ENCODE measurements at places on chromosomes 3 and 15.
A peak's percentile ranks its signal among the peaks of the same experiment; 100 is the strongest.

DNA sequence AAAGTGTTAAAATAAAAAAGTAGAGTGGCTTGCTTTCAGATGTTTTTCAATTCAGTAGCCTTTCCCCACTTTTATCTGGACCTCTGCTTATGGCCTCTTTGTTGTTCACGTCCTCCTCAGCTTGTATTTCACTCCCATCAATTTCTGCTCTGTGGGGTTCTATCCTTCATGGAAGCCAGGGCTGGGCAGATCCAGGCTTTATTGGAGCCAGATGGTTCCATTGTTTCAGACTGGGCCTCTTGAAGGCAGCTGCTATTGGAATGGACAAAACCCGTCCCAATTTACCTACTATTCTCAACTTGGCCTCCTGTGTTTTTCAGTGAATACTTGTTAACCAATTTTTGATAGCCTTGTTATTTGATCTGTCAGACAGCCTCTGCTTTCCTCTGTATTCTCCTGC, 10.9 kb upstream of the AADACL2 start:
- no peak for DNase-seq

DNA sequence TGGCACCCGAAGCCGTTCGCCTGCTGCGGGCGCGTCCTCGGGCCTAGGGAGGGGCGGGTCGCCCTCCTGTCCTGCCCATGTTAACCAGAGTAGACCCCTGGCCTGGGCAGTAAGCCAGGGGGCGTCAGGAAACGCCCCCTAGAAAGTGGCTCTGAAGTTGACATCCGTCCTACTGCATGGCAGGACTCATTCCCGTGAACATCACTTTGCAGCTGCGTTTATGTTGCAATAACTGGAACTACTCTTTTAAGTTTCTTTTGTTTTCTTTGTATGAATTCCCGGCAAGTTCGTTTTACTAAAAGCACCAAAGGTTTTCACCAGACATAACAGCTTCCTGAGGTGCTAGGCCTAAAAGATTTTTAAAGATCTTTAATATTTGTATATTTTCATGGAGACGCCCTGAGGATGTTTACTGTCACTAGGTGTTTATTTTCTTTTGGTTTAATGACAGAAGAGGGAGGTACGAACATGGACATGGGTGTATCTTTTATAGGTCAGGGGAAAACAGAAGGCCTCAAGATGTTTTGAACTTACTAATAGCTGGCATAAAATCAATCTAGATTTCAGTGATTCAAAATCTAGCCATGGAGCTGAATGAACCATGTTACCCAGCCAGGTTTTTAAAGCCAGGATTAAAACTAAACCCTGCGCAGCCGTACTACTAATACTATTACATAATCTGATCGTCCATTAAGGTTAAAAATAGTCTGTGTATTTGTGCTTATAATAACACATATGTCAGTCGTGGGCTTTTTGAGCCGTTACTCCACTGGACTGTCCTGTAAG, 1.0 kb downstream of the C15orf61 start:
- DNase-seq: peak; percentile 60

DNA sequence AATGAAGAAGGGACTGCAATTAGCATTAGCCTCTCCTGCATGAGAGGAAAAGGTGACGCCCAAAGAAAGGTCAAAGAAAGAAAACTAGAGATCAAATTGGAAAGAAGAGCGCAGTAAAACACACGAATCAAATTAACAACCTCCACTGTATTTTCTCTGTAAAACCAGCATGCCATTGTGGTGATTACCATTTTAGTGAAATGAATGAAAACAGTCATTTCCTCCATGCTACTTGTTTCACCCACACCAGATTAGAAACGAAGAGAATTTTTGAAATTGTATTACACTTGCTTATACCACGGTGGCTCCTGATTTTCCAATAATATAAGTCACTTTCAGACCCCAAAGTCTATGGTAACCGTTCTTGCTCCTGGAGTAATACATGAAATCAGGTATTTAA, 71.6 kb downstream of the SUMF1 start:
- no peak for DNase-seq

GRCh38 chr3:124962403-124962940, 27.9 kb upstream of the MUC13 start:
- no peak for DNase-seq

DNA sequence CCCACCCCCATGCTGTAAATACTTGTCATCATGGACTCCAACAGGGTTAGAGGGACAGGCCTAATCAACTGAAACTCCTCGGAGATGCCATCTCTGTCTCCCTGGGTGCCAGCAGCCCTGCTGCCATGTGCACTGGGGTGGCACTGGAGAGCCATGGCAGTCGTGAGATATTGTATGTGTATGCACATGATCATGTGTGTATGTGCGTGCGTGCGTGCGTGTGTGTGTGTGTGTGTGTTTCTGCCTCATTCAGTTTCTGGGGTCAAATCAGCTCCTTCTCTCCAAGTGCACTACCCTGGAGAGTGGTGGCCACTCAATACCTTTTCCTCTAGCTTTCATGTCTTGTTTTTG, 3.2 kb upstream of the APEH start:
- no peak for DNase-seq
